Peyer's patch (tissue), 4 donors: ENCODE measurements at places on chromosomes 5 and 9.

DNA sequence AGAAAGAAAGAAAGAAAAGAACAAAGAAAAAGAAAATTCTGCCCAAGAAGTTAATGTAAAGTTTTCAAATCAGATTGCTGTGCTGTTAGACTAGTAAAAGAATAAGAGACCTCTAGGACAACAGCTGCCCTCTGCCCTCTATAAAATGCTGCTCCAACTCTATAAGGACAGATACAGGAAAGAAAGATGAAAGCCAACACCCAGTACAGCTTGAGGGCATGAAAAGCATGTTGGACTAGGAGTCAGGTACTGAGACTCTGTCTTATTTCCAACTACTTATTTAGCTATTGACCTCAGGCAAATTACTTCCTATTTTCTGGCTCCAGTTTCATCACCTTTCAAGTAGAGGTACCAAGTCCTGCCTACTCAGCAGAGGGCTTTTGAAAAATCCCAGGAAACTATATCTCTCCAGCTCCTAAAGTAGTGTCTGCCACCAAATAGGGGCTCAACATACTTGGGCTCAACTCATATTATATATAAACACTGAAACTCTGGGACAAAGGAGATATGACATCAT lies 5.7 kb downstream of the HBEGF start:
- no peak for DNase-seq

- DNase-seq: no peak
These were observed 9.7 kb upstream of the NEK6 start for GRCh38 chr9:124248066-124248465.

DNA sequence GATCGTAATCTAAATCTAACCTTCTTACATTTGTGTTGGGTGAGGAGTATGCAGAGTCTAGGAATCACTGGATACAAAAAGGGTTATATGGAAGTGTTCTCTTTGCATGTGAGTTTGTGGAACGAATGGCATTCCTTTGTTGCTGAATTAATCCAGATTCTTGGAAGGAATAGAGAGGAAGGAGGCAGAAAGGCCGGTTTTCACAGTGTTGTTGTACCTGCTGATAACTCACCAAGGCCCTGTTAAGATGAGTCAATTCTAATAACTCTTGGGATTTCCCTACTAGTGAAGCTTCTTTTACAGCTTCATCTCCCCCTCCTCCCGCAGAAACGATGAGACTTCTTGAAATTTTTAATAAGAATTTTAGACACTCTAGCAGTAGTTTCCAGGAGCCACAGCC lies 84.0 kb downstream of the ZSWIM6 start:
- DNase-seq: no peak

DNA sequence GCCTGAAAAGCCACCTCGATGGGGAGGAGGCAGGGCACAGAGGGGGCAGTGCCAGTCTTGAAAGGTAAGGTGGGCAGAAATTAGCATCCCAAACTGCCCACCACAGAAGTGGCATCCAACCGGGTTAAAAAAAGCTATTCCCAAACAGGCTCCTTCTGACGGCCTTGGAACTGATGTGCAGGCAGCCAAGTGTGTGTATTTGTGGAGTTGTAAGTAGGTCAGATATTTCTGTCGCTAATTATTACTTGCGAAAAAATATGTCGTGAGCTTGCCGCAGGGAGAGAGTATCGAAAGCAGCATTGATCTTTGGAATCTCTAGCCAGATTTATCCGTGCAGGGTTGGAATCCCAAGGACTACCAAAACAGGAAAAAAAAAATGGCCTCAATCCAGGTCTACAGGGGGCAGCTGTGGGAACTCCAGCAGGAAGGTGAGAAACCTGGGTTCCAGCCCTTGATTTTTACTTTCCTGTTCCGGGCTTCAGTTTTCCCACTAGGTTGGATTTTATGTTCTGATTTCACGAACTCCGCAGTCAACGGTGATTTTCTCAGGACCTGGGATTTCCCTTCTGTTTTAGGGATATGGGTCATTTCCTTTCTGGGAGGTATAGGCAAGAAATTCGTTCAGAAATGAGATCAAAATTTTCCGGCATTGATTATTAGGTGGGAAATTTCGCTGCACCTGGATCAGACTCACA lies 200.8 kb downstream of the RGS3 start:
- DNase-seq: no peak

- DNase-seq: no peak
These were observed 43.7 kb upstream of the TTC1 start for GRCh38 chr5:159965031-159965837.

DNA sequence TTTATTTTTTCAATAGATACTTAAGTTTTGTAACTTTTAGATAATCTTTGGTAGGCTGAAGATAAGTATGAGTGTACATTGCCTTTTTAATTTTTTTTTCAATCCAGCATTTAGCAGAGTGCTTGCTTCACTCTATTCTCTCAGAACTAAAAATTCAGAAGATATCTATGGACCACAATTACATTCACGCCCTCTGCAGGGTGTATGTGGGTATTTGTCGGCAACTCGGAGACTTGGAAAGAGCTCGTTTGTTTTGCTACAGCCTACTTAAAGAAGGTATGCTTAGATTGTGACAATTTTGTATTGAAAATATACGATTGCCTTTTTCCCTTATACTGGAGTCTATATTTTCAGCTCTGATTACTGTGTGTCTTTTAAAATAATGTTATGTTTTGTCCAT lies 43.8 kb downstream of the ICE1 start:
- DNase-seq: no peak

DNA sequence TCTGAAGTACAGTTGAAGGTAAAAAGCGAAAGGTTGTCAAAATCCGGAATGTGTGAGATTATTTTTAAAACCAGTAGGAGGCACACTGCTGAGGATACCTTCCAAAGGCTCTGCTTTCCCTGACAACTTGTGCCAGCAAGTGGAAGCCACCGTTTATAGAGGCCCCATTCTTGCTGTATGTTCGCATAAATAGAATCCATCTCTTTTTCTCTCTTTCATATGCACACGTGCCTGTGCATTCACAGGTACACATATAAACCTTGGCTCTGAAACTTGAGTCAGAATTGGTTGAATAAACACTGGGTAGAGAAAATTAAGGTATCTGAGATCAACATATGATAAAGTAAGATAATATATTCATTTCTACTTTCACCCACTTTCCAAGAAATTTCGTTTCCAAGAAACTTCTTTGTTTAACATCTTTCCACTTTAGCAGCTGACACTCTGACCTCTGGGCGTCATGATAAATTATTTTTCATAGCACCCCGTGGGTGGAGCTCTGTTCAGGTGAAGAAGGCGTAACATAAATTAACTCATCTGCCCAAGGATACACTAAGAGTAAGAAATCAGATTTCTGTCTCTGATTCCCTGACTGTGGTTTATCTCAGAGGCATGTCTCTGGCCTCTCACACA lies 63.7 kb upstream of the RICTOR start:
- no peak for DNase-seq

- no peak for DNase-seq
These were observed 41.0 kb downstream of the MLANA start for GRCh38 chr9:5931657-5932056.

GRCh38 chr5:169827769-169828168 lies 152.5 kb downstream of the INSYN2B start:
- no peak for DNase-seq

GRCh38 chr5:369151-369868 lies 47.8 kb downstream of the AHRR start:
- peak; percentile 45 for DNase-seq

DNA sequence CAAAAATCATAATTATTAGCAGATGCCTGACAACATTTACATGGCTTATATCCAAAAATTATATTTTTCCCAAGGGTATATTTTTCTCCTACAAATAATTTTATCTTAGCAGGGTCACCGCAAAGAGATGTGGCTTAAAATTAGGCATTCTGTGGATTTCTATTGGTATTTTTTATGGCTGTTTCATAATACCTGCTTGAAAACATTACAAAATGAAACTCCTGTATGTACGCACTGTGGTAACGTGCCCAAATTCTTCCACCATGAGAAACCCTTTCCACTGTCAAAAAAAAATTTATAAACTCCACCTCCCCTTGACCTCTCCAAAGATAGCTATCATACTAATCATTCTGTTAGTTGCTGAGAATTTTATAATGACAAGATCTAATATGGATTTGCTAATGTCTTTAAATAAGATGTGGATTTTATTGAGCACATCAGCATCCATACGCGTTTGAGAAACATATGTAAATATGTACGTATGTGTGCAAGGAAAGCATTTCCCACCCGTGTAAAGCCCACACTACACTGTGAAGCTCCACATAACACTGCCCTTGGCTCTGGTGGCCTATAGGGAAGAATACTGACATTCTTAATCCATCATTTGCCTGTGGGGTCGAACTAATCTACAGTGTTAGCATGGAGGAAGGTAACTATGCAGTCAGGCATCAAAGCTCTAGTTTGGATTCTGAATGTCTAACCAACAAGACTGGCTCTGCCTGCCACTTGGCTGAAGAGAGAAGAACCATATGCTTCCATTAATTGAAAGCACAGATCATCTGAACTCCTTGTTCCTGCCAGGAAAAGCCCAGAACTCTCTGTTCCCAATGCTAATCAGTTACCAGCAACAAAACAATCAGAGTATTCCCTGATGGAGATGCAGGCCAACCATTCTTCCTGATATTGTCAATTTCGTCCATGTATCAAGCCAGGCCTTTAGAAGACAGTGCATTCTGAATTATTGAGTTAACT lies 244.7 kb downstream of the SPOCK1 start:
- DNase-seq: no peak

GRCh38 chr5:143229896-143230675 lies 173.4 kb downstream of the NR3C1 start:
- no peak for DNase-seq

DNA sequence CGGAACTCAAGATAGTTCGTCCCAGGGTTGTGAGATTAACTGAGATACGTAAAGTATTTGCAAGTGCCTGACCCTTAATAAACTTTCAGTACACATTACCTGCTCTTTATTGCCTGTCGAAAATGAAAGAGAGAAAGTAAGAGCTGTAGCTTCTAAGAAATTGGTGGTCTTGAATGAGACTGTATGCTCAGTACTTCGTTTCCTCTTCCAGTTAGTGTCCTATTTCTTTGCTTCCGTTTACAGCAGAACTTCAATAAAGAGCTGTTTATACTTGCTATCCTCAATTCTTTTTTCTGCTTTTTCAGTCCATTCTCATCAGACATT lies 534 bp downstream of the SRFBP1 start:
- DNase-seq: no peak

- DNase-seq: no peak
These were observed 84.5 kb downstream of the LMX1B start for GRCh38 chr9:126698251-126698650.

- no peak for DNase-seq
These were observed 581.8 kb downstream of the ACTL7B start for GRCh38 chr9:108273988-108274387.

DNA sequence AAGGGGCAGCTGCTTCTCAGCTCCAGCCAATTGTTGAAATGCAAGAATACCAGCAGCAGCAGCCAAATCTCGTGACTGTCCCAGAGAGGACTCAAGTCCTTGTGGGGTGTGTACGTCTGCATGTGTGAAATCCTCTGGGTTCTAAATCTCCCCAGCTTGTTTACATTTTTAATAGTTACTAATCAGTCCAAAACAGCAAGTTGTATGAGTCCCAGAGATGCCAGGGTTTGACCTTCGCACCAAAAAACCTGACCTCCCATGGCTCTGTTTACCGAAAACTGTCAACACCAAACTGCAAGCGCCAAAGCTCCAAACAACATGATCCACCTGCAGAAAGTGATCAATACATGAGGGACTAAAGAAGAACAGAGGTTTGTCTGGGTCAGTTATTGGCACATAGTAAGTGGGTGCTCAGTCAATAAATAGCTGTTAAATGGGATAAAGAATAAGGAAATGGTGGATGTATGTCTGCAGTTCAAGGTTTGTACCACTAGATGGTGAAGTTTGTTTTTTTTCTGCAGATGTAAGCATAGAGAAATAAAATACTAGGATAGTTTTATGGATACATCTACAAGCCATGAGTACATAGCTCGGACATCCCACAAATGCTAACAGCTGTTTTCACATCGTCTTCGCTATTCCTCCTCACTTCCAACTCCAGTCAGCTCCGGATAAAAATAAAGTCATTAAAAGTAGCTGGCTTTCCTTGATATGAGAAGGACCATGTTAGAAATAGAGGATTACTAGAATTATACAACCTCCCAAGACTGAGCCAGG lies 85.3 kb upstream of the ADRB2 start:
- DNase-seq: no peak

GRCh38 chr9:98254228-98255060 lies 1.0 kb downstream of the TBC1D2 start:
- DNase-seq: no peak

DNA sequence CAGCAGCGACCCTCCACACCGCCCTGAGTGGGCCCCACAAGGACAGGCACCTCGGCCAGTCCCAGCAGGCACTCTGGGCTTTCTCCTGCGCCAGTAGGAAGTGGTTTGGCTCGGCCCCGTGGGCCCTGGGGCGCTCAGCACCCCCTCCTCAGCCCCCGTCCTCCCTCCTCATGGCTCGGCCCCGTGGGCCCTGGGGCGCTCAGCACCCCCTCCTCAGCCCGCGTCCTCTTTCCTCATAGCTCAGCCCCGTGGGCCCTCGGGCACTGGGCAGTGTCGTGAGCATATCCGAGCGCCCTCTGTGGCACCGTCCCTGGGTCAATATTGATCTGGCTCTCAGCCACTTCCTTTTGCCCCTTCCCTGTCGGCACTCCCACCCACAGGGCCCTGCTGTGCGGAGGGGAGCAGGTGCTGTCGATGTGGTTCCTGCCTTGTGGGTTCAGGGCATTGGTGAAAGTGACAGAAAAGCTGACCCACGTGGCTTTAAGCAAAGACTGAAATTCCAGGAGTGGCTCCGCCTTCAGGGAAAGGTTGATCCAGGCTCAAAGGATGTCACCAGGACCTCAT lies 5.5 kb upstream of the SCGB3A1 start:
- no peak for DNase-seq

DNA sequence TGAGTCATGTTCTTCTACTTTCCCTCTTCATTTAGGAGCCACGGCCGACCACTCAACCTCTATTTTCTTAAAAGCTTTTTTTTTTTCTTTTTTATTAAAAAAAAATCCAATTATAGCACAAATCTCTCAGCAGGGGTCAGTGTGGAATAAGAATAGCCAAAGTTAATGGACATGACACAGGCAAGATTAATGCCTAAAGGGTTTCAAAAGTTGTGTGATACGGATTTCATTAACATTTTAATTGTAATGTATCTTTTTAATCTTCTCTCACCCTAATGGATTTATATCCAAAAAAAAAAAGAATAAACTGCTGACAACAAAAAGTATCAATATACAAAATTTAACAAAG lies 5.4 kb downstream of the NACC2 start:
- no peak for DNase-seq

DNA sequence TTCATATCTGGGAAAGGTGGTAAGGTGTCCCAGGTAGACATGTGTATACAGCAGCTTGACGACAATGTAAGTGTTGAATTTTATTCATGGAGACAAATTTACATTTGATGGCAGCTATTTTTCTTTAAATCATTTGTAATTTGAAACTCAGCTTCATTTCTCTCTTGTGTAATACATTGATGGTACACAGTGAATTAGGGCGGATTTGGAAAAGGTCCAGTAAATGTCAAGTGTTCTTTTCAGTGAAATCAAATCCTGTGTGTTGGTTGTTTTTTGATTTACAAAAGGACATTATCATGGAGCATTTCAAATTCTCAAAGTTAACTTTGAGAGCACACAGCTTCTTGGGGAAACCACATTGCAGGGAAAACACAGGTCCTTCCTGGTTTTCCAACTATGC lies 30.0 kb upstream of the PCSK1 start:
- no peak for DNase-seq

GRCh38 chr5:74034733-74035132 lies 408.7 kb downstream of the ARHGEF28 start:
- DNase-seq: no peak
